ENCODE measurements at places on chromosomes 16 and 17. TPM values are rescaled to one million over a fixed set of nuclear protein-coding genes. Genes with fewer than 3 reads are reported as not detected.
A peak's percentile ranks its signal among the peaks of the same experiment; 100 is the strongest.

The KRTAP9-8 gene
- total RNA-seq = not detected

DNA sequence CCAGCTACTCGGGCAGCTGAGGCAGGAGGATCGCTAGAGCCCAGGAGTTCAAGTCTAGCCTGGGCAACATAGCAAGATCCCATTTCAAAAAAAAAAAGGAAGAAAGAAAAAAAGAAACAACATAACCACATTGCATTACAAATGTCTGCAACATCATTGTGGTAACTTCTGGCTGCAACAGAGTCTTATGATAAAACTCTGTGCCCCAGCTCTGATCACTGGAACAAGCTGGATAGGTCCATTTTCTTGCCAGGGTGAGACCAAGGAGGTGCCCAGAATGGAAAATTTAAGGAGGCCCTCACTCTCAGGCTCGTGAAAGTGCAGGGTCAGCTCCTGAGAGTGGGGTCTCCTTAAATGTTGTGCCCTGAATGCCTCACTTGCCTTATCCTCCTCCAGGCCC is 37.8 kb upstream of the KDM8 start:
- no peaks in the 10 kb centered on the region for H3K27me3 ChIP-seq
- no peaks in the 10 kb centered on the region for H3K4me1 ChIP-seq
- H3K4me3 ChIP-seq = no peak overlapping the region
- no peak overlapping the region for H3K27ac ChIP-seq
- no peak for DNase-seq
- no peaks in the 10 kb centered on the region for H3K36me3 ChIP-seq

GRCh38 chr16:1906846-1907165 is 11.4 kb downstream of the HS3ST6 start:
- H3K27ac ChIP-seq = no peak overlapping the region
- no peak overlapping the region for H3K4me3 ChIP-seq
- H3K27me3 ChIP-seq = peaks cover 12% of the 10 kb centered on the region
- no peak for DNase-seq

GRCh38 chr16:35184356-35184870 is 1725.0 kb downstream of the TP53TG3F start:
- H3K4me1 ChIP-seq = no peaks in the 10 kb centered on the region
- no peaks in the 10 kb centered on the region for H3K36me3 ChIP-seq
- H3K27ac ChIP-seq = no peak overlapping the region
- no peaks in the 10 kb centered on the region for H3K27me3 ChIP-seq
- DNase-seq = no peak

- DNase-seq = peak; percentile 28
- no peaks in the 10 kb centered on the region for H3K36me3 ChIP-seq
- H3K4me1 ChIP-seq = no peaks in the 10 kb centered on the region
- H3K27me3 ChIP-seq = no peaks in the 10 kb centered on the region
Observed at GRCh38 chr16:23863511-23864422, 28.0 kb downstream of the PRKCB start.

The MILR1 gene
- not detected for total RNA-seq

DNA sequence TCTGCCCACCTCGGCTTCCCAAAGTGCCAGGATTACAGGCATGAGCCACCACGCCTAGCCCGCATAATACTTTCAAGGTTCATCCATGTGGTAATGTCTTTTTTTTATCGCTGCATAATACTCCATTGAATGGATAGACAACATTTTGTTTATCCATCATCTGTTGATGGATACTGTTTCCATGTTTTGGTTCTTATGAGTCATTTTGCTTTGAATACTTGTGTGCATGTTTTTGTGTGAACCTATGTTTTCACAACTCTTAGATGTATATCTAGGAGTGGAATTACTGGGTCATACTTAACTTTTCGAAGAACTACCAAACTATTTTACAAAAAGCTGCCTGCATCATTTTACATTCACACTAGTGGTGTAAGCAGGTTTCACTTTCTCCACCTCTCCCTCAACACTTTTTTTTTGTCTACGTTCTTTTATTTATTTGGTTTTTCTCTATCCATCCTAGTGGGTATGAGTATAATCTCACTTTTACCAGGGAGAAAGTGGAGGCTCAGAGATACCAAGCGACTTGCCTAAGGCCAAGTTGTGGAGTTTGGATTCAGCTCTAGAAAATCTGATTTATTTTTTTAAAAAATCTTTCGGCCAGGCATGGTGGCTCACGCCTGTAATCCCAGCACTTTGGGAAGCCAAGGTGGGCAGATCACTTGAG is 151.2 kb downstream of the CMIP start:
- H3K27ac ChIP-seq = no peak overlapping the region
- H3K4me3 ChIP-seq = no peak overlapping the region
- no peak for DNase-seq
- H3K27me3 ChIP-seq = no peaks in the 10 kb centered on the region
- H3K4me1 ChIP-seq = peaks cover 35% of the 10 kb centered on the region

- no peak for DNase-seq
- no peak overlapping the region for H3K27ac ChIP-seq
- no peak overlapping the region for H3K4me3 ChIP-seq
- peaks cover 12% of the 10 kb centered on the region for H3K36me3 ChIP-seq
Observed at GRCh38 chr17:263271-263670, 81.8 kb upstream of the DOC2B start.

GRCh38 chr17:75088465-75089417 is 987 bp downstream of the SLC16A5 start:
- peak overlapping the region; percentile 86 for H3K27ac ChIP-seq
- no peaks in the 10 kb centered on the region for H3K27me3 ChIP-seq
- H3K36me3 ChIP-seq = no peaks in the 10 kb centered on the region
- DNase-seq = peak; percentile 60
- peak overlapping the region; percentile 51 for H3K4me3 ChIP-seq

DNA sequence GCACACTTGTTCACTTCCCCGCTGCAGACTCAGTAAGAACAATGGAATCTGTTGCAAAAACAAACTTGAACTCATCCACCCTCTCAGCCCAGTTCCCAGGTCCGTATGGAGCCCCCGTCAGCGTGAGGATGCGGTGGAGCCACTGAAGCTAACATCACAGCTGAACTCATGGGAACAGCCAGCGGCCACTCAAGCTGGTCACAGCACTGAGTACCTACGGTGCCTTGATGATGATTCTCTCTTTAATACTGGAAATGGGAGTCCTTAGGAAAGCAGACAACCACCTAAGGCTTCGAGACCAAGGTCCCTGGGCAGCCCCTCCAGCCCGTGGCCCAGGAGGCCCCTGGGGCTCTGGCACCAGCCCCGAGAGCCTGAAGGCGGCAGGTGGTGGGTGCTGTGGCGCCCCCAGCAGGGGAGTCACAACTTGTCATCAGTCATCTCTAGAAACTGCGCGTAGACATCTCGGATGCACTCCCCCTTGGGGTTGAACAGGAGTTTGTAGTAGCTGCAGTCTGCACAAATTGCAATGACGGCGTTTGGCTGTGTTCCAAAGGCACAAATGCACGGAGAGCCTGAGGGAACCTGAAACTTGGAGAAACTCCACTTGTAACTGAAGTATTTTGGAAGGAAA is 31.0 kb upstream of the RHOT1 start:
- no peak overlapping the region for H3K27ac ChIP-seq
- H3K4me3 ChIP-seq = no peak overlapping the region
- peak; percentile 84 for DNase-seq
- H3K36me3 ChIP-seq = no peaks in the 10 kb centered on the region

DNA sequence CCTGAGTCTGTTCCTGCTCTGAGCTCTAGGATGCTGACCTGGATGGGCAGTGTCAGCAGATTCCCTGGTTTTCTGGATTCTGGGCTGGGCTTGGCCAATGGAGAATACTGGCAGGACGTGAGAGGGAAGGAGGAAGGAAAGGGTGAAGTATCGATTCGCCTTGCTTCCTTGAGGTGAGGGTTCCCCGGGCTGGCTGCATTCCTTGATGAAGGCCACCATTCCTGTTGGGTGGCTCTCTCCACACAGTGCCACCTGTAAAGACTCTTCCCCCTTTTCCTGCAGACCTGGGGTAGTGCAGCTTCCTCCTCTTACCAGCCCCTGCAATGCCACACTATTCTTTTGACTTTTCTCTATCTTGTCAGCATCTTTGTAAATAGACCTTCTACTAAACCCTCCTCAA is 58.1 kb upstream of the TANC2 start:
- no peaks in the 10 kb centered on the region for H3K4me1 ChIP-seq
- H3K36me3 ChIP-seq = no peaks in the 10 kb centered on the region
- H3K27me3 ChIP-seq = no peaks in the 10 kb centered on the region
- no peak overlapping the region for H3K4me3 ChIP-seq
- H3K27ac ChIP-seq = no peak overlapping the region

The MARVELD3 gene
- 480 TPM for total RNA-seq

DNA sequence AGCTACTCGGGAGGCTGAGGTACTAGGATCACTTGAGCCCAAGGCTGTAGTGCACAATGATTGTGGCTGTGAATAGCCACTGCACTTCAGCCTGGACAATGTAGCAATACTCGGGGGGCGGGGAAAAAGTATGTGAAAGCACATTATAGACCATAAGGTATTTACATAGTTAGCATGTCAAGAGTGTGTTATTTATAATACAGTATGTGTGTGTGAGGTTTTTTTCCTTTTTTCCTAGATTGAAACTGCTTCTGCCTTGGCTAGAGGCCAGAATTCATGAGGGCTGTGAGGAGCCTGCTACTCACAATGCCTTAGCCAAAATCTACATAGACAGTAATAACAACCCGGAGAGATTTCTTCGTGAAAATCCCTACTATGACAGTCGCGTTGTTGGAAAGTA is 30.5 kb downstream of the PTRH2 start:
- no peak overlapping the region for H3K4me3 ChIP-seq
- H3K27ac ChIP-seq = no peak overlapping the region
- DNase-seq = no peak
- H3K27me3 ChIP-seq = no peaks in the 10 kb centered on the region
- H3K36me3 ChIP-seq = peaks cover 98% of the 10 kb centered on the region

The ABCC12 gene
- total RNA-seq = not detected

The GINS2 gene
- 2.0 TPM for total RNA-seq

GRCh38 chr17:28925912-28926365 is 23.1 kb upstream of the DHRS13 start:
- H3K27me3 ChIP-seq = no peaks in the 10 kb centered on the region
- H3K36me3 ChIP-seq = peaks cover 73% of the 10 kb centered on the region
- H3K27ac ChIP-seq = peak overlapping the region; percentile 68
- H3K4me1 ChIP-seq = peaks cover 54% of the 10 kb centered on the region
- DNase-seq = no peak
- H3K4me3 ChIP-seq = no peak overlapping the region

The AIPL1 gene
- total RNA-seq = not detected

DNA sequence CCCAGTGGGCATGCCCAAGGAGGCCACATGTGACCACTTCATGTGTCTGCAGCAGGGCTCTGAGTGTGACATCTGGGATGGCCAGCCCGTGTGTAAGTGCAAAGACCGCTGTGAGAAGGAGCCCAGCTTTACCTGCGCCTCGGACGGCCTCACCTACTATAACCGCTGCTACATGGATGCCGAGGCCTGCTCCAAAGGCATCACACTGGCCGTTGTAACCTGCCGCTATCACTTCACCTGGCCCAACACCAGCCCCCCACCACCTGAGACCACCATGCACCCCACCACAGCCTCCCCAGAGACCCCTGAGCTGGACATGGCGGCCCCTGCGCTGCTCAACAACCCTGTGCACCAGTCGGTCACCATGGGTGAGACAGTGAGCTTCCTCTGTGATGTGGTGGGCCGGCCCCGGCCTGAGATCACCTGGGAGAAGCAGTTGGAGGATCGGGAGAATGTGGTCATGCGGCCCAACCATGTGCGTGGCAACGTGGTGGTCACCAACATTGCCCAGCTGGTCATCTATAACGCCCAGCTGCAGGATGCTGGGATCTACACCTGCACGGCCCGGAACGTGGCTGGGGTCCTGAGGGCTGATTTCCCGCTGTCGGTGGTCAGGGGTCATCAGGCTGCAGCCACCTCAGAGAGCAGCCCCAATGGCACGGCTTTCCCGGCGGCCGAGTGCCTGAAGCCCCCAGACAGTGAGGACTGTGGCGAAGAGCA is 4.4 kb downstream of the WFIKKN2 start:
- H3K27me3 ChIP-seq = no peaks in the 10 kb centered on the region
- no peak overlapping the region for H3K27ac ChIP-seq
- H3K4me3 ChIP-seq = no peak overlapping the region
- H3K4me1 ChIP-seq = no peaks in the 10 kb centered on the region
- no peaks in the 10 kb centered on the region for H3K36me3 ChIP-seq

The ASPHD1 gene
- 4.5 TPM for total RNA-seq

DNA sequence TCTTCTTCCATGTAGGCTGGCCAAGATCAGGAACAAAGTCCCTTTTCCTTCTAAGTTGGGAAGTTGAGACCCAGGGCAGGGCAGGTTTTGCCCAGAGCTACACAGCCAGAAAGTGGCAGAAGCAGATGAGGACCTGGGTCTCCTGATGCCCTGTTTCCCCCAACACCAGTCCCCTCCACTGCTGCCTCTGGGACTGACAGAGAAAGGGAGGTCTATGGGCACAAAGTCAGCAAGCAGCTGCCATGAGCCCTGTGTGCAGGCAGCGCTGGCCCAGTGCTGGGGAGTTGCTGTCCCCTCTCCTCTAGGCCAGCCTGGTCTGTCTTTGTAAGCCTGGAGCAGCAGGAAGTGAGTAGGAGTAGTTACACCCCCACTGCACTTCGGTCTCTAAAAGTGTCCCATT is 46.9 kb upstream of the NKD1 start:
- no peak overlapping the region for H3K4me3 ChIP-seq
- H3K4me1 ChIP-seq = no peaks in the 10 kb centered on the region
- no peak overlapping the region for H3K27ac ChIP-seq
- DNase-seq = no peak
- H3K27me3 ChIP-seq = no peaks in the 10 kb centered on the region

The C17orf107 gene
- 1.4 TPM for total RNA-seq

DNA sequence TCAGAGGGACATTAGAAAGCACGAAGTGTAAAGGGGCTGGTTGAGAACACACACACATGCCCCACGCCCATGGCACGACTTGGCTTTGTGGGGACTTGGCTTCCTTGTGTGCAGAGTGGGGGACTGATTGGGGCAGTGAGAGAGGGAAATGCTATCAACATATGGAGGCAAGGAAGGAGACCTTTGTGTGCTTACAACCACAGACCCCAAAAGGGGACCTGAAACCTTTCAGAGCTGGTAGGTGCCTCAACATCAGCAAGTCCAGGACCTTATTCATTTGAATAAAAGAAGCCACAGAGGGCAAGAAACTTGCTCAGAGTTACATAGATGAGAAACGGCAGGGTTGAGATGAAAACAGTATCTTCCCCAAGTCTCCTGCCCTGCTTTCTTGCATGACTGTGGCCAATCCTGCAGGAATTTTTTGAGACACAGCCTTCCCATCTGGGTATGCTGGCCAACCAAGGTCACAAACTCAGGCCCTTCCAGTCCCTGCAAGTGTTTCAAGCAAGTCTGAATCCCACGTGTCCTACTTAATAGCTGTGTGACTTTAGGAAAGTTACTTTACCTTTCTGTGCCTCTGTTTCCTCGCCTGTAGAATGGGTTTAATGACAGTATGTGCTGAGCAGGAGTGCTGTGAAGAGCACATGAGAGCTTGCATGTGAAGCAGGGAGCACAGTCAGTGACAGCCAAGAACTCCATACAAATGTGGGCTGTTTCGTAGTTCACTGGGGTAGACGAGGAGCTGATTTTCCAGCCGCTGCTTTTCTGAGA is 26.2 kb downstream of the C16orf78 start:
- H3K4me3 ChIP-seq = no peak overlapping the region
- no peaks in the 10 kb centered on the region for H3K27me3 ChIP-seq
- no peak for DNase-seq
- no peaks in the 10 kb centered on the region for H3K36me3 ChIP-seq
- H3K27ac ChIP-seq = no peak overlapping the region

- H3K27ac ChIP-seq = no peak overlapping the region
- DNase-seq = no peak
- H3K4me3 ChIP-seq = no peak overlapping the region
- H3K36me3 ChIP-seq = peaks cover 78% of the 10 kb centered on the region
Observed at GRCh38 chr17:43770957-43771356, 7.8 kb downstream of the DUSP3 start.
